Smooth muscle cell of the umbilical artery (primary cell): ENCODE measurements at places on chromosomes 2 and 18. TPM values are rescaled to one million over a fixed set of nuclear protein-coding genes. Genes with fewer than 3 reads are reported as not detected.

The ALK gene
- total RNA-seq = not detected in 2 replicates

The FAM161A gene
- total RNA-seq = 2.4 and 2.5 TPM in 2 replicates

The CD8A gene
- total RNA-seq = not detected in 2 replicates

The SCYGR4 gene
- not detected in 2 replicates for total RNA-seq

The GKN1 gene
- total RNA-seq = 0.14 TPM in 1 of 2 replicates, not detected in the other

The MARCO gene
- not detected in 2 replicates for total RNA-seq

The CFAP53 gene
- 0.14 and 0.30 TPM in 2 replicates for total RNA-seq

The SIX3 gene
- total RNA-seq = not detected in 2 replicates

The PLCD4 gene
- total RNA-seq = 0.59 and 0.78 TPM in 2 replicates

The C2orf15 gene
- total RNA-seq = 0.18 TPM in 1 of 2 replicates, not detected in the other

The DBI gene
- total RNA-seq = 71.5 and 80.2 TPM in 2 replicates

The OR6B2 gene
- not detected in 2 replicates for total RNA-seq

The GAREM1 gene
- total RNA-seq = 3.0 and 5.1 TPM in 2 replicates

The PROM2 gene
- total RNA-seq = 0.30 and 0.83 TPM in 2 replicates

The ARMC9 gene
- total RNA-seq = 81.4 and 153 TPM in 2 replicates

The PRKAG3 gene
- total RNA-seq = not detected in 2 replicates

The MDH1 gene
- total RNA-seq = 198 TPM in 2 replicates

The PLA2R1 gene
- total RNA-seq = 8.0 TPM in 2 replicates

The ELMOD3 gene
- 13.1 and 14.4 TPM in 2 replicates for total RNA-seq

The SH3RF3 gene
- 3.4 and 6.5 TPM in 2 replicates for total RNA-seq

The PASK gene
- 1.5 and 6.6 TPM in 2 replicates for total RNA-seq

The RGPD3 gene
- total RNA-seq = 0.30 and 0.37 TPM in 2 replicates

The SCN7A gene
- total RNA-seq = under 0.01 and 0.23 TPM in 2 replicates
